Stimulated activated CD8-positive, alpha-beta memory T cell treated with anti-CD3 and anti-CD28 coated beads, Interleukin-15, amount 100 ng/mL, for 48 hours (primary cell): ENCODE measurements at places on chromosomes 12 and 14.

DNA sequence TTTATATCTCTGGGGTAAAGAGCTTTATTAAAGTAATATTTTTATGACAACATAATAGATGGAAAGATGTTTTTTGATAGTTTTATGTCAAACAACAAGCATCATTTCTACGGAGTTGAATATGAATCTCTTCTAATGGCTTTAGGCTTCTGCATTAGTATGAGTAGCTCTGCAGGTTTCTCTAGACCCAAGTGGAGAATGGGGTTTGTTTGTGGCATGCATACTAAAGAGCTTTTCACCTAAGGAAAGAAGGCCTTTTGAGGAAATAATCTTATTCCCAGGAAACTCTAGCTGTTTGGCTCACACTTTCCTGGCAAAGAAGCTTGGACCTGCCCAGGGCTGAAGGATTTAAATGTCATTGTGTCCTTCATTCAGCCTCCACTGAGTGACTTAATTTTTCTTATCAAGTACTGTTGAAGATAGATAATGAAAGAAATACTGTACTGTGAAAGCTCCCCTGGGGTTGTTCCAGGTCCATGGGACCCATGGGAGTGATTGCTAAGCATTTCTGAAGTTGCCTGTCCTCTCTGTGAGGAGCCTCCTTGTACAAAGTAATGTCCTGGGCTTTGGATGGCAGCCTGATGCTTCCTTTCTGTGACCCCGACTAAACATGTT lies 469.3 kb downstream of the LRIG3 start:
- DNase-seq = no peak

DNA sequence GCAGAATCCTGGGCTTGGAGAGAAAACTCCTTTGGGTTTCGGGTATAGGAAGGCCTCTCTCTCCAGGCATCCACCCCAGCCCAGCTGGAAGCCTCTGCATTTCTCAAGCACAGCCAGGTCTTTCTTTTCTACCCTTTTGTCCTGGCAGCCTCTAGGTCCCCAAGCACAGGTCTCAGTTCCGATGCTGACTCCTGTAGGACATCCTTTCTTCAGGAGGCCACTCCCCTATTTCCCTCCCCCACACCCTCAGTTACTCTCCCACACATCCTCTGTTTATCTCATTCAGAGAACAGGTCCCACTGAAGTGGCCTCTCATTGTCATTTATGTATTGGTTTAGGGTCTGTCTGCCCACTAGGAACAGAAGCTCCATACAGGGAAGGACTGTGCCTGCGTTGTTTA lies 352.6 kb downstream of the VRK1 start:
- no peak for DNase-seq

DNA sequence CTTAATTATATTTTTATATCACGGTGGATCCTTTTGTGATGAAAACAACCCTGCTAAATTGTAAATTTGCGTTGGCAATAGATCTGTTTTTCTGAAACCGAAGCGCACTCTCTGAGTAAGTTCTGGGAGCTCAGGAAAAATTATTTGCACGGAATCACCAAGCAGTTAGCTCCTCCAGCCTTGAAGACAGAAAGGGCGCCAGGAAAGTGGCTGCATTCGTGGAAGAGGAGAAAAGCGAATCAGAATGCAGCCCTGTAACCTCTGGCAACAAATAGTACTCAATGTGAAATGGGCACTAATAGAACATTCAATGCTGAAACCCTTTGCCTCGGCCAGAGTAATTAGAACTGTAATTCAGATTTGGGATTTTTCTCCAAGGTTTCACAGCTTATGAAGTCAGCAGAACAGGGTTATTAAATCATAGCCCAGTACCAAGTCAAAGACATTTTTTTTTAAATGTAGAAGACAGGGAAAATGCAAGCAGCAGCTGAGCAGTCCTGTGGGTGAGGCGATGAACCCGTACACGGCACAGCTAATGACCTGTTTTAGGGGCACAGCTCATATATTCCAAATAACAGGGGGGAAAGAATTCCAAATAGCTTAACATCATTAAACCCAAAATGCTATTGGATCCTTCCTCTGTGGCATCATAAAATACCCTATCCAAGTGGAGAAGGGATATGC lies 251.4 kb downstream of the EGLN3 start:
- no peak for DNase-seq

- DNase-seq = no peak
Observed at GRCh38 chr12:42119085-42119633, 25.5 kb downstream of the GXYLT1 start.

GRCh38 chr12:56758728-56759262 lies 4.3 kb upstream of the HSD17B6 start:
- DNase-seq = no peak

DNA sequence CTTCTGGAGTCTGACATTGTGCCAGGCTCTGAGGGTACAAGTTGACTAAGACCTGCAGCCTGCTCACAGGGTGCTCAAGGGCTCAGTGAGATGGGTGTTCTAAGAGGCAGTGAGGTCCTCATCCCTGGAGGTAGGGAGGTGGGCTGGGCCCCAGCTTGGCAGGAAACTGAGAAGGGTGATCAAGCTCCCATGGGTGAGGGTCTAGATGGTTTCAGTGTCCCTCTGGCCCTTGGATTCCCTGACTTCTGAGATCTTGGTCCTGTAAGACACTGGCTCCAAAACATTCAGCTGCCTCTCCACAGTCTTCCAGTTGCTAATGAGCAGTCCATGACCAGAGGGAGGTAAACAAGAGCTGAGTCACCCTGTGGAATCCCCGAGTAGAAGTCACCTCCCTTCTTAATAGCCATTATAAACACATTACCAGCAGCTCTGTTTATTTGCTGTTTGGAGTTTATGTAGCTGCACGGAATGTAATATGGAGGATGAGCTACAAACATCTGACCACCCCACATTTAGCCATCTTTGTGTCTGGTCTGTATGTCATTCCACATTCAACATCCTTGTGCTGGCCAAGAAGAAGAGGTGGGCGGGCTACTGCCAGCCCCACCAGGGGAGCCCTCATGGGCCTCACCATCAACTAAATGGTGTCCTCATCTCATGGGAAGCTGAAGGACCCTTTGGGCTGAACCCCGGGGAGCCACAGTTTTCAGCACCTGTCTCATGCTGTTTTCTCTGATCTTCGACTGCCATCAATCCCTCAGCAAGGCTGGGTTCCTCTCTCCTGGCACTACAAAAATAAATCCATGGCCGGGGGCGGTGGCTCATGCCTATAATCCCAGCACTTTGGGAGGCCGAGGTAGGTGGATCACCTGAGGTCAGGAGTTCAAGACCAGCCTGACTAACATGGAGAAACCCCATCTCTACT lies 37.2 kb upstream of the BDKRB2 start:
- DNase-seq = no peak

DNA sequence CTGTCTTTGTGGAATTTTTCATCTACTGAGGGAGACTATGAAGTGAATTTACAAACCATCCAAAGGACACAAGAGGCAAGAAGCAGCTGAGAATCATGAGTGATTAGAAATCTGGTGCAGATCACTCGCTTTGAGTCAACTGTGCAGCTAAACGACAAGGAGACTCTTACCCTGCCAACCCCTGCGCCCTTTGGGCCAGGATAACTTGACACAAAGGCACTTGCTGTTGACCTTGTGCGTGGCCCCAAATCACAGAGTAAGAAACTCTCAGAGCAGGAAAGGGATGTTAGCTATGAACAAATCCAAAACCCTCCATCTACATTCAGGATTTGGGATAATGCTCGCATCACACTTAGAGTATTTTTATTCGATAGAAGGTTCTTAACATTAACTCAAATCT lies 11.5 kb upstream of the PARP11 start:
- no peak for DNase-seq

GRCh38 chr12:111841236-111841749 lies 735 bp upstream of the MAPKAPK5 start:
- no peak for DNase-seq

DNA sequence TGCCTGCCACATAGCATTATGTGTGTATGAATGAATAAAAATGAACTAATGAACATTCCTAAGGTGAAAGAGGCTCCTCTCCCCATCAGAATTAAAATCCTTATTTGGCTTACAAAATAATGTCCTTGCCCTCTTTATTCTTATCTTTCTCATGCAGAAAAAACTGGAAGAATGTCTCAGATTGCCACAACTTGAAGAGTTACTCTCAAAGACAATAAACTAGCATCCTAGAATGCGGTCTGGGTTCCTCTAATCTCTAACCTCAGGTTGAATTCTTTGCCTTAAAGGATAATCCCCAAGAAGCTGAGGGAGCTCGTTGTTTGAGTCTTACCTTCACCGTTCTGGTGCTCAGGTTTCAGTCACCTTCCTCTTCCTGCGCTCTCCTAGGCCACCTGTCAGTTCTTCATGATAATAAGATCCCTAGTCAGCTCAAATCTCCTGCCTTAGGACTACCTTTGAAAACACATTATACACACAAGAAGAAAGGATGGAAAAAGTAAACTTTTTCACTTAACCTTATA lies 147.1 kb downstream of the PHLDA1 start:
- no peak for DNase-seq

DNA sequence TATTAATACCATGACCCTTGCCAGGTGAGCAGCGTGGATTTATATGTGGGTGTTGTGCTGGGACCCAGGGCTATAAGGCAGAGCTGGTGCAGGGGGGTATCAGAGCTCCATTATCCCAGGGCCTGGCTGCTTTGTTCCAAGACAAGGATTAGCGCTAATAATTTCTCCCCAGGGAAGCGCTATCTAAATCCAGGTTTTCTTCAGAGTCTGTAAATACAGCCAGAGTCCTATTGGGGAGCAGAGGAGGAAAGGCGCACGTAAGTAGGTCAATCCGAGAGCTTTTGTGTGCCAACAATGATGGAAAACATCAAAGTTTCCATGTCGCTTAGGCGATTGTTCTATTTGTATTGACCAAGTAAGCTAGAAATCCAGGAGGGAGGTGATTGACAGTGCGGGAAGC lies 1009.7 kb downstream of the VRK1 start:
- DNase-seq = no peak

- no peak for DNase-seq
Observed at GRCh38 chr12:42450248-42450647, 124.3 kb downstream of the PPHLN1 start.

GRCh38 chr12:65139389-65139788 lies 18.3 kb upstream of the WIF1 start:
- no peak for DNase-seq

- DNase-seq = no peak
Observed at GRCh38 chr14:72714871-72715214, 179.1 kb downstream of the DPF3 start.

GRCh38 chr14:104558231-104559027 lies 21.1 kb upstream of the C14orf180 start:
- DNase-seq = no peak

- no peak for DNase-seq
Observed at GRCh38 chr12:79547044-79547734, 143.6 kb downstream of the PAWR start.

GRCh38 chr12:30286345-30286926 lies 409.2 kb downstream of the IPO8 start:
- no peak for DNase-seq

- no peak for DNase-seq
Observed at GRCh38 chr12:102481705-102482425, 1.5 kb upstream of the IGF1 start.

DNA sequence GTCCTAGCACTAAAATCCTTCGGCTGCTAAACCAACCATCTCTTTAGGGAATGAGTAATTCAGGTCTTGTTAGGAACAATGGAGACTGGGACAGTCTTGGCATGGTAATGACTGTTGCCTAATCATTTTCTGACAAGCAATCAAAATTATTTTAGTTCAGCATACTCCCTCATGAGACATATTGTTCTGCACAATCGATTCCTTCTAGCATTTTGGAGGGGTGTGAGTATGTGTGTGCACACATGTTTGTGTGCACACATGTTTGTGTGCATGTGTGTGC lies 2.1 kb upstream of the KRT1 start:
- DNase-seq = no peak

DNA sequence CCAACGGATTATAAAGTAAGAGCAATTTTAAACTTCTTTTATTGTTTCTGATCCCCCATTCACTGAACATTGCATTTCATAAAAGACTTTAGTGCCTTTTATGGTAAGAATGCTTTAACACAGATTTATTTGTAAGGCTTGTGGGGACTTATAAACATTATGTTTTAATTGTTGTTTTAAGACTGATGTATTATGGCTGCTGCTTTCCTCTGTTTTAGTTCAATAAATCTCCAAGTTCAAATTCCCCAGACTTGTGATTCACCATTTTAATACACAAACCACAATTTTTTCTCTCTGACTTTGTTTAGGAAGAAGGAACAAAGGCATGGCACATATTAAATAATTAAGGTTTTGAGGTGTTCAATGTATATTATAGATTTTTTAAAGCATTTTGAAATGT lies 753.3 kb downstream of the SLC6A15 start:
- no peak for DNase-seq

- DNase-seq = no peak
Observed at GRCh38 chr12:4849115-4849541, 60.6 kb upstream of the KCNA1 start.

DNA sequence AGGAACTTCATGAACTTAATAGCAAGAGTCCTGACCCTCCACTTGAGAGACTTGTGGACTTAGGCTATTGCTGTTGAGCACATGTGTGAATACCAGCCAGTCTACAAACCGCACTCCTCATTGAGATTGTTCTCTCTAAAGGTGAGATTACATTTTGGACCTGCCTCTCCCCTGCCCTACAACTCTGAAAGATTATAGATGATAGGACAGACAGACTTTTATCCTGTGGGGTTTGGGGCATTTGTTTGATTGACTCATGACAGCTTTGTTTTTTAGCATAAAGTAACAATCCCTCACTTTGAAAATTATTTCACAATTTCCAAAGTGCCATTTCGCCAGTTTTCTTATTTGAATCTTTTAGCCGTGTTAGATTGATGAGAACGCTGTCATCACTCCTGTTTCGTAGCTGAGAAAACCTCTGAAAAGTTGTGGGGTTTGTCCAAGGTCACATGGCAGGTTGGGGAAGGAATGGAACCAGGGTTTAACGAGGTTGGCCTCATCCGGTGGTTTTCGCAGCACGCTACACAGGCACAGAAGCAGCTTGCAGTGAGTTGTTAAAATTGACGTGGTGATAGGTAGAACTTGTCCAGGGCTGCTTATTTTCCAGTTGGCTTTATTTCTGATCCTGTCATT lies 836 bp downstream of the EVL start:
- peak; percentile 73 for DNase-seq

GRCh38 chr12:1104088-1104800 lies 113.2 kb downstream of the ERC1 start:
- no peak for DNase-seq

GRCh38 chr14:93976477-93977057 lies at the start of gene ASB2:
ASB2 (minus strand) TSS chr14:93976570; CDS start chr14:93964539, 12,031 bp downstream.
- DNase-seq = no peak

GRCh38 chr14:29453045-29453444 lies 474.6 kb downstream of the PRKD1 start:
- DNase-seq = no peak

- DNase-seq = no peak
Observed at GRCh38 chr12:47698055-47698454, 7.8 kb downstream of the RPAP3 start.

DNA sequence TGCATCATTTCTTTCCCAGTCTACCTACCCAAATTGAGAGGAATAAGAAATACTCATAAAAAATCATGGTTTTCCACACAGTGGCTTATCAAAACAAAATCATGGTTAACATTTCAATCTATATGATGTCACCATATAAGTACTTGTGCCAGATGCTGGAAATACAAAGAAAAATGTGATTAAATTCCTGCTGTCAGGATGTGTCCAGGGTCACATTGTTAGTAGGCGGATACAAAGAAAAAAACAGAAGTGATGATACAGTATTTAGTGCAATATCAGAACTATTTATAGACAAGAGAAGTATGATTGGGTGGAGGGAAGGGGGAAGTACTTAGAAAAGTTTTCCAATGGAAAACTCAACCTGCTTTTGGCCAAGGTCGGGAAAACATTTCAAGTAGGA lies 47.0 kb upstream of the OR6J1 start:
- no peak for DNase-seq
